Stimulated activated CD8-positive, alpha-beta memory T cell treated with anti-CD3 and anti-CD28 coated beads, Interleukin-2, amount 100 ng/mL, for 1 hour (primary cell): ENCODE measurements at places on chromosomes 1 and 21.

- DNase-seq, result no peak
Measured at GRCh38 chr1:225917536-225917935, 6.5 kb downstream of the PYCR2 start.

- DNase-seq, result no peak
Measured at GRCh38 chr1:246142320-246142893, 364.7 kb downstream of the SMYD3 start.

DNA sequence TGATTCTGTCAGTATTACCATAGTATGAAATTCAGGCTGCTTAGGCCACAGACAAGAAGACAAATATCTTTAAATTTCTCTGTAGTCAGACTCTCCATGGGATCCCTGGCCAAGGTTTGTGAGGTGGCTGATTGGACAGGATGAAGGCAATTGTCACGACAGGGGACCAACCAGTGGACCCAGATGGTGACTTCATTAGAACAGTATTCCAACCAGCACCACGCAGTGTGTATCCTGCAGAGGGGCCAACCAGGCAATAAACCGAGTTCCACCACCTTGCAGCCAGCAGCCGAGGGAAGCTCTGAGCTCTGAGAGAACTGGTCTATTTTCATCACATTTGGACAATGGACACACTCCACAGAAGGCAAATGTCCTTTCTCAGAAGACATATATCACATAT is 16.1 kb downstream of the DSCAM start:
- no peak for DNase-seq

DNA sequence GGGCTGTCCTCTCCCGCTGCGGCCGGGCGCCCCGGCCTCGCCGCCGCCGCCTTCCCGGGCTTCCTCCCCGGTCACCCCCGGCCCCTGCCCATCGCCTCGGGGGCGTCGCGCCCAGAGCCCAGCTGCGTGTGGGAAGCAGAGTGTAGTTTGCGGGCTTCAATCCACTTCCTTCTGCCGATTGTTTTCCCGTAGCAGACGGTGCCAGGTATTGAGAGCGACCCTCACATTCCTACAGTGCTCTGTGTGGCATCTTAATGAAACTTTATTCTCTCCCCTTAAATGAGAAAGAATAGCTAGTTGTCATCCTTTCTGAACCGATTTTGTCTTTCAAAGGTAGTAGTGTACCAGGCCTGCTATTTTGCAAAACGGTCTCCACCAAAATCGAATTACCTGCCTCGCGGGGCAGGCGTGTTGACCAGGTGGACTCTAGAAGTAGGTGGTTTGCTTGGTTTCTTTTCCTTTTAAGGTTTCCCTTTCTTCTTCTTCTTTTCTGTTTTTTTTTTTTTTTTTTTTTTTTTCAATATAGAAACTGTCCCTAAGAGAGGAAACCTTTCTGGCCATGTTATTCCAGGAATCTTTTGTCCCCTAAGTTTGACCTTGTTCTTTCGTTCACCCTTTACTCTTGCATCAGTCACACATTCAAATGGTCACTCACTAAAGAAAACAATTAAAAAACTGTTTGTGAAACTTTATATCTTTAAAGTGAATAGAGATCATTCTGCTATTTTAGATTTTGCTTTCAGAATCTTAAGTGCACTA is 881 bp downstream of the USP25 start:
- no peak for DNase-seq

DNA sequence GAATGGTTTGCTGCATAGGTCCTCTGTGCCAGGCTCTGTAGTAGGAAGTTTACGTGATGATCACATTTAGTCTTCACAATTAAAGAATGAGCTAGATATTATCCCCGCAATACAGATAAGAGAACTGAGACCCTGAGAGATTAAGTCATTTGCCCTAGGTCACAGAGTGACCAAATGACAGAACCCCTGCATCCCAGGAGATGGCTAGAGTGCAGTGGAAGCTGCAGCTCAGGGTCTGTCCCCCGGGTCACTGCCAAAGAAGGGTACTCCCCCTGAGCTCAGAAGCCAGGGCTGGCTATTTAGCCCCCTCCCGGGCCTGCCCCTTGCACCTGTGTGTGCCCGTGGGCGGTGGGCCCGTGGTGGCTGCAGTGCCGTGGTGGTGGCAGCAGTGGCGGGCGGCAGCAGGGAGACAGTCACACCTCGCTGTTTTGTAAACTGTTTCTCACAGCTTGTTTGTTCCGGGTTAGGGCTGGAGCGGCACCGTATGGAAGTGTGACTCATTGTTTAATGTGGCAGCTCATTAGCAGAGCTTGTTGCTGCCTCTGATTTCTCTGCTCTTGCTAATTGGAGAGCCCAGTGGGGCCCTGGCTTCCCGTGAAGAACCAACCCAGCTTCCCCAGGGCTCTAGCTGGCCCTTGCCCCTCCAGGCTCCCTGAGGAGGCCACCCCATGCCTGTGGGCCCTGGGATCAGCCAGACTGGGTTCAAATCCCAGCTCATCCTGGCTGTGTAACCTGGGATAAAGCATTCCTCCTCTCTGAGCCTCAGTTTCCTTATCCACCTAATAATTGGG is 19.3 kb upstream of the FOXO6 start:
- DNase-seq, result no peak
